ENCODE measurements at places on chromosomes 7 and 10.
A peak's percentile ranks its signal among the peaks of the same experiment; 100 is the strongest.

DNA sequence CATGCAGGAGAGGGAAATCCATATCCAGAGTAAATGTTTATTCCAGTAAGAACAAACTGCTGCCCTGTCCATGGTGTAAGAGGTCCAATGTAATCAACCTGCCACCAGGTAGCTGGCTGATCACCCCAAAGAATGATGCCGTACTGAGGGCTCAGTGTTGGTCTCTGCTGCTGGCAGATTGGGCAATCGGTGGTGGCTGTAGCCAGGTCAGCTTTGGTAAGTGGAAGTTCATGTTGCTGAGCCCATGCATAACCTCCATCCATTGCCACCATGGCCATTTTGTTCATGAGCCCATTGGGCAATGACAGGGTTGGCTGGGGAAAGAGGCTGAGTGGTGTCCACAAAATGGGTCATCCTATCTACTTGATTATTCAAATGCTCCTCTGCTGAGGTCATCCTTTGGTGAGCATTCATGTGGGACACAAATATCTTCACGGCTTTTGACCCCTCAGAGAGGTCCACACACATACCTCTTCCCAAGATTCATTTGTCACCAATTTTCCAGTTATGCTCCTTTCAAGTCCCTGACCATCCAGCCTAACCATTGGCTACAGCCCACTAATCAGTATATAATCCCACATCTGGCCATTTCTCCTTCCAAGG lies 23.3 kb upstream of the PAPSS2 start:
- no peak for DNase-seq

DNA sequence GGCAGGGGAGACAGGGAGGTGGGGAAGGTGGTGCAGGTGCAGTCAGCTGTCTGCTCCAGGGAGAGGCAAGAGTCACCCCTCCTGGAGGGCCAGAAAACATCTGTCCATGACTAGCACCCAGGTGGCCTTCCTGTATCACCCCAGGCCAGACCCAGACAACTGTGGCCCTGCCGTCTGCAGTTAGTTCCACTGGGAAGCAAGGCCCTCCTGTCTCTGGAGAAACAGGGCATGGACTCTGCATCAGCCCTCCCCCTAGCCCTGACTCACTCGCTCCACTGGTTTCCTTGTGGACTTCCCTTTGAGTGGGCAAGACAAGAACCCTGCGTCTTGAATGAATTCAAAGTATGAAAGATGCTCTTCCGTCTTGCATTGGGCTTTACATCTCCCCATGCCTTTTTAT lies 12.6 kb downstream of the TBATA start:
- DNase-seq: no peak

DNA sequence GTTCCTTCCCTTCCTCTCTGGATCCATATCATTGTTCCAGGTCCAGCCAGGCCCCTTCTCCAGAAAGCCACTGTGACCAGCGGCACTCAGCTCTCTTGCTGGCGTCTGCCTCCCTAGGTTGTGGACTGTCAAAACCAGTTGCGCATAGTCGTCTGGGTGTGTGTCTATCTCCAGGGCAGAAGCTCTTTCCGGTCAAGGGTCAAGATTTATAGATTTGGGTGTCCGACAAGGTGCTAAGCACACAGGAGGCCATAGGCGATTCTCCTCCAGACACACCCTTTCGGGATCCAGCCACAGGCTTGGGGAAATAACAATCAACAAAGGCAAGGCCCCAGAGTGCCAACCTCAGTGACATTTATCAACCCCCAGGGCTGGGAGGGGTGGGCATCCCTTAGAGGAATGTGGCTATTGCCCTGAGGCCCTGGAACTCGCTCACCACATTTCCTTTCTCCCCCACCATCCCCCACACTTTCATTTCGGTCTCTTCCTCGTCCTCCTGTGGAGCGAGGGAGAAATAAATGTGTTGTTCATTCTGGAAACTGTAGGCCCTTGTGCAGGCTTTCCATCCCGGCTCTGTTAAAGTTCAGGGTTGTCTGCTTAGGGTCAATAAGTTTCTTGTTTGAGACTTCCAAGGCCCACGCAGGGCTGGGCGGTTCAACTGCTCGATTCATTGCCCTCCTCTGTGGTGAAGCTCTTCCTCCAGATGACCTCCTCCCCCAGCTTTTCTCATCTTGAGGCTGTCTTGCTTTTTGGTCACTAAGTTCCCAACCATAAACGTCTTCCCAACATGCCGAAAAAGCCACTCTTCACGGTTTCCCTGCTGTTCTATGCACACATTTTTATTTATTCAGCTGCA lies 57.9 kb downstream of the AFAP1L2 start:
- no peak for DNase-seq

DNA sequence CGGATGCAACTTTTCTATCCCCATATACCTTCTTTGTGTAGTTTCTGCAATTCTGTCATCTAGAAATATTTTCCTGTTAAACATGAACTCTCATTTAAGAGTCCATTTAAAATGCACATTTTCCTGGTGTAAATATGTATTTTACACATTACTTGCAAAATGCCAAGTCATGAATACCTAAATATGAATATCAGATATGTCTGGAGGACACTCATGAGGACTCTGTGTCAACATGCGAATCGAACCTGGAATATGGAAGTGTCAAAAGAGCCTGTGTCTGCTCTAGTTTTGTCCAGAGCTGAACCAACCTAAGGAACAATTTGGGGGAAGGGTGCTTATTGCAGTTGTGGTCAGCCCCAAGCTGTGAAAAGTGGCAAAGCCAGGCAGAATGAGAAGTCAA lies 163.7 kb upstream of the CELF2 start:
- DNase-seq: no peak

DNA sequence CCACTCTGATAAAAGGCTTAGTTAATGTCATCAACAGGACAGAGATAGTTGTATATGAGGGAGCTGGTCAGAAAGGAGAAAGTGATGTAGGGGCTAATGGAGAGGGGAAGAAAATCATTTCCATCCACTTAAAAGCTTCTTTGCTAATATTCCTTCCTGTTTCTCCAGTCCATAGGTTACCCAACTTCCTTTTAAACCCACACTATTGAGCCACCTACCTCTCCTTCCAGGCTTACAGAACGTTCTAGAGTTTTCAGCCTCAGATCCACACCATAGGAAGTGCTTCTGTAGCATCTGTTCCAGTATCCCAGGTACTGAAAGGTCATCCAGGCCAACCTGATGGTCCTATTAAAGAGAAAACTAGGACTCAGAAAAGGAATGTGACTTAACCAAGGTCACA lies 28.2 kb downstream of the STRIP2 start:
- no peak for DNase-seq

DNA sequence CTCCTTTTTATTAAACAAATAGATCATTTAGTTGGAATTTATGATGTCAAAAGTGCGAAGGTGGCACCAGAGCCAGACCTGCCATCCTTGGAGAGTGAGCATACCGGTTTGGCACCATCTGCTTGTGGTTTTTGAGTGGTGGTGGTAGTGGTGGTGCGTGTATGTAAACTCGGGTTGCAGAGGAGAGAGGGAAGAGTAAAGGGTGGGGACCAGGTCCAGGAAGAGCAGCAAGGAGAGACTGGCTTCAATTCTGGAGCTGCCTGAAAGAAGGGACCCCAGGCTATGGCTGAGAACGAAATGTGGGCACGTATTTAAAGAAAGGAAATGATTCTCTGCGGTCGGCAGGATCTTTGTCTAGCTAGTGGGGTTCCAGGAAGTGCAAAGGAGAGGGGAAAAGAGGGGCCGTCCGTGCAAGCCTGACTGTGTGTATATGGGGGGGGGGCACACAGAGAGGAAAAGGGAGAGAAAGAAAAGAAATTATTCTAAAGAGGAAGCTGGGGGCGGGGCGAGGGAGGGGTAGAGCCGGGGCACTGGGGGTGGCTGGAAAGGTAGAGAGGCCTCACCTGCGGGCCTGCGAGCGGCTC lies 448 bp upstream of the GOLGA7B start:
- DNase-seq: no peak

DNA sequence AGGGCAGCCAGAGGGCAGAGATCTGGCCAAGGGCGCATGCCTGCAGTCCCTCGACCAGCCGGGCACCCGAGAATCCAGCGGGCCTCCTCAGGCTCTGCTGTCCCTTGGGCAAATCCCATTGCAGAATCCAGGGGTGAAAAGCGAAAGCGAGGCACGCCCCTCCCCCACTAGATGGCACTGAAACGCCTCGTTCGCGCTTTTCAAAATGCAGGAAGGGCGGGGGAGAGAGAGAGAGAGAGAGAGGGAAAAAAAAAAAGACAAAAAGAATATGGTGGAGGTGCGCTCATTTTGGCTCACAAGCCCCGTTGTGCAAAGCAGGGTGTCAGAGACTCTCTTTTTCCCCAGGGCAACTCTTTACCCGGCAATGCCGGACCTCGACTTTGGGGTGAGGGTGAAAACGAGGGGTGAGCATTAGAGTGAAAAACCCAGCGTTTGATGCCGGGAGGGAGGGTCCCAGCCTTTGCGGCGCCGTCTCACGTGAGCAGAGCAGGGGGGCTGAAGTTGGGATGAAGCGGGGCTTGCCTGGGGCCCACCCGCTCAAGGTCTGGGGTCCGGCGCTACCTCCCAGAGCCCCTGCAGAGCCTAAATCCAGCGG lies 2.5 kb upstream of the TMEM178B start:
- peak; percentile 84 for DNase-seq

GRCh38 chr10:123517426-123517825 lies 148.7 kb upstream of the GPR26 start:
- DNase-seq: no peak

- DNase-seq: no peak
Measured at GRCh38 chr7:132023466-132023865, 467.0 kb upstream of the PODXL start.

DNA sequence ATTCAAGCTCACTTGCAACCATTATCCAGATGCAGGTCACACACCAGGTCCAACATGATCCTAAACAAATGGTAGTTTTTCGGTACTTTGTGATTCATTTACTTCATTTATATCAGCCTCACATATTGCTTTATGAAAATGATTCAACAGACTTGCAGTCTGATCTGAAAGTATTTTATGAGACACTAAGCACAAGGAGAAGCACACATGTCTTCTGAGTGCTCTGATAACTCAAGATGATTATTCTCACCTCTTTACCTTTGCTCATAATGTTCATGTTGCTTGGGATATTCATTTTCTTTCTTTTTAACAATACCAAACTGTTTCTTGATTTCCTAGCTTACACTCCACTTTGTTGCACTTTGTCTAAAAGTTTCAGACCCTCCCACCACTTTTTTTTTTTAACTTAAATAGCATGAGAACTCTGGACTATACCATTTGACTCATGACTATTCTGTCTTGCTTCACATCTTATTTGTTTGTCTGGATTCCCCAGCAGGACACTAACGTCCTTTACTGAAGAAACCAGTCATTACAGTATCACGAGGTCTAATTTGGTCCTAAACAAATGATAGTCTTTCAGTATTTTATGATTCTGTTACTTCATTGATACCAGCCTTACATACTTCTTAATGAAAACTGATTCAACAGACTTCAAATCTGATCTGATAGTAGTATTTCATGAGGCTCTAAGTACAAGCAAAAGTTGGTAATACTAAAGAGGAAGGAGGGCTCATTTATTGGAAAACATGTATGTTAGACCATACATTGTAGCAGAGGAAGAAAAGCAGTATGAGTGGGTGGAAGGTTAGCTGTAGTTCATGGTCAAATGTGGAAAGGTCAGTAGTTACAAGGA lies 171.8 kb upstream of the AHR start:
- no peak for DNase-seq

GRCh38 chr10:74058071-74058470 lies 60.2 kb downstream of the VCL start:
- peak; percentile 50 for DNase-seq

- no peak for DNase-seq
Measured at GRCh38 chr7:2892549-2892948, 48.4 kb upstream of the GNA12 start.

DNA sequence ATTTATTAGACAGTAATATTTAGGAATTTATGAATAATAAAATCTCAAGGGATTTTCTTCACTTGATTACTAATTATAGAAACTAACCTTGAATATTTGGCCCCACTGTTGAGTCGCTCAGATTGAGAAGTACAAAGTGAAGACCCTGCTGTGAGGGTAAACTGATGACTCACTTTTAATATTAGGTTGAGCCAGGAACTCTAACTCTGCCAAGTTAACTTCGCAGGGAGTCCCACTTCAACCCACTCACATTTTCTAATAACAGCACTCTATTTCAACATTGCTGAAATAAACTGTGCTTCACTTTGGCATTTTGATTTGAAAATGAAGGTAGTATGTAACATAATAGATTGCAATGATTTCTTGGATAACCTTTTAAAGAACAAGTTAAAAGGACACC lies 200.7 kb downstream of the POLR1F start:
- no peak for DNase-seq

DNA sequence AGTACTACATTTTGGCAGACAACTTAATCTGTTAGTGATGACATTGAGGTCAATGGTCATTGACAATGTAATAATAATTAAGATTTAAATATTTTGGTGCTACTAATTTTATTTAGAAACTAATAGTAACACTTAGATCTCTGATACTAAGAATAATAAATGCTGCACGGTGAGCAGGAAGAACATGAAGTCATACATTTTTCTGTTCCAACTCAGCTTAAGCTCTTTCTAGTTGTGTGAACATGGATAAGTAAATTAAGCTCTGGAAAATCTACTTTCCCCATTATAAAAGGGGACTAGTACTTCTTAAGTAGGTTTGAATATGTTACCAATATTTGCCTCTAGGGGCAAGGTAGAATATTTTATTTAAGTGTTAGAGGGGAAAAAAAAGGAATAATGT lies 65.9 kb upstream of the MEOX2 start:
- DNase-seq: no peak

DNA sequence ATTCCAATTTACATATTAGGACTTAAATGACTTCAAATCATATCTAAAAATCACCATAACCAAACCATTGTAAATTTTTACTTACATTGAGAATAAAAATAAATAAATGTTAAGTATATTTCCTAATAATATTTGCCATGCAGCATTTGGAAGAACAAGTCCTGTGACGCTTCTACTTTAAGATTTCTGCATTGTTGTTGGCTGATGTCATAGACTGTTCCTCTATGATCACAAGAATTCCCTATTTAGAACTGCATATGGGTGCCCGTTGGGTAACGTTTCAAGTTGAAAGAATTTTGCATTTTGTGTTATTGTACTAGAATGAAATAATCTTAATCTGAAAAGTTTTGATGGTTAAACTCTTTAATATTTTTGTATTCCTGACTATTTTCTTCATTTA lies 5.1 kb upstream of the ITGB1 start:
- DNase-seq: no peak

- DNase-seq: peak; percentile 80
Measured at GRCh38 chr7:25851332-25852210, 300.4 kb upstream of the NFE2L3 start.

Data from MM.1S (cell line).